ENCODE measurements at places on chromosomes 7 and 10. TPM values are rescaled to one million over a fixed set of nuclear protein-coding genes. Genes with fewer than 3 reads are reported as not detected.
A peak's percentile ranks its signal among the peaks of the same experiment; 100 is the strongest.

The NACAD gene
- total RNA-seq = 1.9 TPM

DNA sequence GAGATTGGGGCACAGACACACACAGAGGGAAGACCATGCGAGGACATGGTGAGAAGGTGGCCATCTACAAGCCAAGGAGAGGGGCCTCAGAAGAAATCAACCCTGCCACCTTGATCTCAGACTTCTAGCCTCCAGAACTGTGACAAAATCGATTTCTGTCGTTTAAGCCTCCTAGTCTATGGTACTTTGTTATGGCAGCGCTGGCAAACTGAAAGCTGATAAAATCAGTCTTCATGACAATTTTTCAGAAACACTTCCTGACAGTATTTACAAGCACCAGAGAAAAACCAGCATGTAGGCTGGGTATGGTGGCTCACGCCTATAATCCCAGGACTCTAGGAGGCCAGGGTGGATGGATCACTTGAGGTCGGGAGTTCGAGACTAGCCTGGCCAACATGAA, 4.2 kb downstream of the PARP12 start:
- DNase-seq = no peak

The C10orf71 gene
- total RNA-seq = not detected

- DNase-seq = no peak
Observed at GRCh38 chr7:2523461-2523936, 3.9 kb downstream of the LFNG start.

- DNase-seq = no peak
Observed at GRCh38 chr10:91574236-91574635, 58.6 kb downstream of the PPP1R3C start.

- no peak for DNase-seq
Observed at GRCh38 chr10:89238956-89239644, 12.5 kb downstream of the LIPA start.

- no peak for DNase-seq
Observed at GRCh38 chr7:74511345-74511744, 57.6 kb downstream of the GTF2IRD1 start.

GRCh38 chr7:293681-294439, 3.9 kb downstream of the FOXL3 start:
- DNase-seq = no peak

DNA sequence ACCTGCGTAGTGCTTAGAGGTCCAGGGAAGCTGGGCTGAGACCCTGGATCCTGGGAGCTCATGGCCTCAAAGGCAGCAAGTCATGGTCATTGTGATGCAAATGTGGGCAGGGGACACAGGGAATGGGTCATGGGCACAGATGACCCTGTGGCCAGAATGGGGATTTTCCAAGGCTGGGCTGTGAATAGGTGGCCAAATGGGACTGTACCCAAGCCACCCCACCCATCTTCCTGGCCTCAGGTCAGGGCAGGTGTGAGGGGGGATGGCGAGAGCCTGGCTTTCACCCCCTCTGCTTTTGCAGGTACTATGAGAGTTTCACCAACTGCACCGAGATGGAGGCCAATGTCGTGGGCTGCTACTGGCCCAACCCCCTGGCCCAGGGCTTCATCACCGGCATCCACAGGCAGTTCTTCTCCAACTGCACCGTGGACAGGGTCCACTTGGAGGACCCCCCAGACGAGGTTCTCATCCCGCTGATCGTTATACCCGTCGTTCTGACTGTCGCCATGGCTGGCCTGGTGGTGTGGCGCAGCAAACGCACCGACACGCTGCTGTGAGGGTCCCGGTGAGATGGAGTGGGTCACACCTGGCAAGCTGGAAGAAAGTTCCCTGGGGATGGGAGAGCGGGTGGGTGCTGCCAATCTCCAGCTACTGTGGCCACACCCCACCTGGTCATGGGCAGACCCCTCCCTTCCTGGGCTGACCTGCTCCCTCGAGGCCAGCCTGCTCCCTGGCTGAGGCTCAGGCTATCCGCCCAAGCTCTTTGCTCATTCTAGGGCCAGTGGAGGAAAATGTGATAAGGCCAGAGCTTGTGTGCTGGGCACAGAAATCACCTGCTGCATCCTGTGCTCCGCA, 25.5 kb downstream of the RAMP3 start:
- DNase-seq = no peak

DNA sequence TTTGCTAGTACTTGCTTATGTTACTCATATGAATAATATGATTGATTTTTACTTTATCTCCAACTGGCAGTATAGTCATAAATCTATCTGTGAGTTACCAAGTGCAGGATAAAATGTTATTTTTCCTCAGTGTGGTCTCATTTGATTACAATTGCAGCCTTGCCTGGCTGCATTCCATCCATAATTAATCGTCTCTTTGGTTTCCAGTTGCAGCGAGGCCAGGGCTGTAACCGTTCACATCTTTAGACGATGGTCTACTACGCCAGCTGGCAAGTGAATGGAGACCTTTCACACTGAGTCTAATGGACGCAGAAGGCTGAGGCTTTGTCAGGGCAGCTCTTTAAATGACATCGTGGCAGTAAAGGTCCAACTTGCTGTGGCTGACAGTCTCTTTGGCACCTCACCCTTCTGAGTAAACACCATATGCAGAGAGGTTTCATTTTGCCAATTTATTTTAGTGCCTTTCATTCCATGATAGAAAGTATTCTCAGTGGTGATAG, 84.0 kb downstream of the ARL4A start:
- DNase-seq = peak; percentile 92

The COPG2 gene
- 16.0 TPM for total RNA-seq

DNA sequence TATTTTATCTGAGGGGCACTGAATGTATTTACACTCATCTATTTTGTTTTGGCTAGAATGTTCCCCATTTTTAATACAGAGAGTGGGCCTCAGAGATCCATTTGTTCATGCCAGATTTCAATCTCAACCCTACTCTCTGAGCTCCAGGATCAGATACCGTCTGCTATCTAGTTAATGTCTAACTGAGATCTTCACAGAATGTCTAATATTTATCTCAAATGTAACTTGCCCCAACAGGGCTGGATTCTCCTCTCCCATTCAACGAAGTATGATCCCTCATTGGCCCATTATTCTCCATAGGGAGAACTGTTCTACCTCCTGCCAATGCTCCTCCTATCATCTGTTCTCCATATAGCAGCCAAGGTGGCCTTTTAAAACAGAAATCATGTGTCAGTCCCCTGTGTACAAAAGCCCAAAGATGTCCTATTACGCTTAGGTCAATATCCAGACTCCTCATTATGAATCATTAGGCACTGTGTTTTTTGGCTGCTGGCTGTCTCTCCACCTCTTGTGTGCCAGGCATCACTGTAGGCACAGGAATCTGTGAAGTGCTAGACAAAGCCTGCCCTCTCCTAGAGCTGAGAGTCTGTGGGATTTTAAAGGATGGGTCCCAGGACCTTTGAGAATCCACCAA, 169.3 kb upstream of the AGK start:
- no peak for DNase-seq

DNA sequence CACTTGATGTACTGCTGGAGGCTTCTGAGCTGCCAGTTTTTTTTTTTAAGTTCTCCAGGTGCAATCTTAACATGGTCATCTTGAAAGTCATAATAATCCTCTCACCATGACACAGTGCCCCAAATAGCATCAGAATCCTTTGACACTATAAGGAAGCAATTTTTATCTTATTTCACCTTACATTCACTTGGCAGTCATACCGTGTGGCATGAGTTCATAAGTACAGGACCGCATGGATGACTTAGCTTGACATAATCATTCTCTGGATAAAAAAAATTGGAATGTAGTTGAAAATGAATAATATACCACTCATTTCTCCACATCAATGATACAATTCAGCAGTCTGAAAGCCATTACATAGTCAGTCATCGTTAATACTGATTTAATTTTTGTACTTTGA, 25.6 kb upstream of the TMEM196 start:
- DNase-seq = no peak

The ACTL6B gene
- total RNA-seq = not detected

DNA sequence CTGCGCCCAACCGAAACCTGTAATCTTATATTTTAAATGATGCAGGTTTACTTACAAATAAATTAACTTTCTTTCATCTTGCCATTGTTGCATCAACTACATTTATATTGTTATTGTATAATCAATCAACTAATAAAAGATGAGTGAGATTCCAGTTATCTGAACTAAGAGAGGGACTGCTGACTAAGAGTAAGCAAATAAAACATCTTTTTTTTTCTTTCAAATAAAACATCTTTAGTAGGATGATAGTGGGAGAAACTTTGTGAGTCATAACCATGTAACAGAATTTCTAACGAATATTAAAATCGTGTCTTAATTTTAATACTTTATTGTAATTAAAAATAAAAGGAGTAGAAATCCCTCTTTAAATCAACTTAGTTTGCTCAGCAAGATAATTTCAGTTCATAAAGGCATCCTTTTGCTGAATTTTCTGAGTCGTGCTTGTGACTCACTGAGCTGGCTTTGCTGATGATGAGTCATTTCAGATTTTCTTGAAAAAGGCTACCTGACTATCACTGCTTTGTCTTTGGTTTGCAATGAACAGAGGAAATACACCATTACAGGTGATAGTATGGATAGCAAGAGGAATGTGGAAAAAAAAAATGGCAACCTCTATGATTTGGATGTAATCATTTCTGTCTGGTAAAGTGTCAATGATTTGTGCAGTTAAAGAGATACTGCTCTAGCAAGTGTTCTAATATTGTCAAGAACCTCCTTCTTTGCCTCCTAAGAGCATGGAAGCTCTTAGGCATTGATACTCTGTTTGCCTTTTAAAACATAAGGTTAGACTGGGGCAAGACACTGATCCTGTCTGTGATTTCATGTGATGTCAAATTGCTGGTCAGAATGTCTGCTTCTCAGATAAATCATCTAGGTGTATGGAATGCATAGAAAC, 119.5 kb downstream of the GPR158 start:
- no peak for DNase-seq

DNA sequence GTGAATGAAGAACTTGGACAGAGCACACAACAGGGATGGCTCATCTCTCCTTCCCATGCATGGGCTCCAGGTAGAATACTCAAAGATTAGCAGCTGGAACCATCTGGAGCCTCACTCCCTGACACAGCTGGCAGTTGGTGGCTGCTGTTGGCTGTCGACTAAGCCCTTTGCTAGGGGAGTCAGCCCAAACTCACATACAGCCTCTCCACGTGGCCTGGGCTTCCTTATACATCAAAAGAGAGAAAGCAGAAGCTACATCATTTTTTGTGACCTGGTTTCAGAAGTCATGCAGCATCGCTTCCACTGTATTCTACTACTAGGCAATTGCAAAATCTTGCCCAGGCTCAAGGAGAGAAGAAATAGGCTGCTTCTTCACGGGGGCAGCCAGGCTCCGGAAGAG, 24.4 kb downstream of the ASNS start:
- no peak for DNase-seq
